ENCODE measurements at places on chromosomes 1 and 21.

DNA sequence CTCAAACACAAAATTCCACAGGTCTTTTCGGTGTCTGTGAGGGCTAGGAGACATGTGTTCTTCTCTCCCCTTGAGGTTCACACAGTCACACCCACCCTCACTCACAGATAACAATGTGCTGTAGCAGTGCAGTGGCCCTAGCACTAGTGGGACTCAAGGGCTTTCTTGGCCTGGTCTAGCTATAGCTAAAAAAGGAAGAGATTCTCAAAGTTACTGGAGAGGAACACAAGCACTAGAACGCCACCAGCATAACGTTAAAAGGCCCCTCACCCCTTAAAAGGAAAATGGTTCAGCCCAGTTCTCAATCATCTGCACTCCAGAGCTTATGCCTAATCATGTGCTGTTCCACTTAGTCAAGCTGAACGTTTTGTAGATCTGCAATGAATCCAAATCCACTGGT is 39.5 kb downstream of the RGS8 start:
- no peak for DNase-seq

GRCh38 chr1:54826226-54826816 is 25.2 kb upstream of the TTC22 start:
- DNase-seq: no peak

DNA sequence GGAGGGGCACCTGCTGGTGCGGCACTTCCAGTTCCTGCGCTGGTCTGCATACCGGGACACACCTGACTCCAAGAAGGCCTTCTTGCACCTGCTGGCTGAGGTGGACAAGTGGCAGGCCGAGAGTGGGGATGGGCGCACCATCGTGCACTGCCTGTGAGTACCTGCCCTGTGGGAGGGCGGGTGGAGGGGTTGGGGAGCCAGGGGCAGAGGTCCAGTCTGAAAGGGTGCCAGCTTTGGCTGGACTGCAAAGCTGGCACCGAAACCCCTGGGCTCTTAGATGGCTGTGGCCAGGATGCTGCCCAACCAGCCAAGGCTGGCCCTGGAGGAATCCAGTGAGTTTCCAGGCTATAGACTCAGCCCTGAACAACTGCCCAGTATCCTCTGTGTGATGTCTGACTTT is 87.3 kb downstream of the PTPRU start:
- no peak for DNase-seq

GRCh38 chr1:228082918-228083870 is 686 bp downstream of the ARF1 start:
- DNase-seq: peak; percentile 25

DNA sequence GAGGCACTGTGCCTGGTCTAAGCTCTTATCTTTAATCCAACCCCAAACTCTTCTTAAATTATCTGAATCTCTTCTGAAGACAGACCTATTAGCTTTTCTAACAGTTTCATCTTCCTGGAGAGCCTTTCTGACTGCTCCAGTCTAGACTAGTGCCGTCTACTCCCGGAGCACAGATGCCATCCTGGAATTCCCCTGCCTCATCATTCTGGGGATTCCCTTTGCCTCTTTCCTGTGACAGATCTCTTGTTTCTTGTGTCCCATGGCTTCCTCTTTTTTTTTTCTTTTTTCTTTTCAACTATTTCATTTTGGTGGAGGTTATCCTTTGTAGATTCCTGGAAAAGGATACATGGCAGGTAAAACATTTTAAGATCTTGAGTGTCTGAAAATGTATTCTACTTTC is 11.7 kb downstream of the SEMA4A start:
- no peak for DNase-seq

GRCh38 chr1:205939690-205940330 is 3.4 kb downstream of the SLC26A9 start:
- no peak for DNase-seq

DNA sequence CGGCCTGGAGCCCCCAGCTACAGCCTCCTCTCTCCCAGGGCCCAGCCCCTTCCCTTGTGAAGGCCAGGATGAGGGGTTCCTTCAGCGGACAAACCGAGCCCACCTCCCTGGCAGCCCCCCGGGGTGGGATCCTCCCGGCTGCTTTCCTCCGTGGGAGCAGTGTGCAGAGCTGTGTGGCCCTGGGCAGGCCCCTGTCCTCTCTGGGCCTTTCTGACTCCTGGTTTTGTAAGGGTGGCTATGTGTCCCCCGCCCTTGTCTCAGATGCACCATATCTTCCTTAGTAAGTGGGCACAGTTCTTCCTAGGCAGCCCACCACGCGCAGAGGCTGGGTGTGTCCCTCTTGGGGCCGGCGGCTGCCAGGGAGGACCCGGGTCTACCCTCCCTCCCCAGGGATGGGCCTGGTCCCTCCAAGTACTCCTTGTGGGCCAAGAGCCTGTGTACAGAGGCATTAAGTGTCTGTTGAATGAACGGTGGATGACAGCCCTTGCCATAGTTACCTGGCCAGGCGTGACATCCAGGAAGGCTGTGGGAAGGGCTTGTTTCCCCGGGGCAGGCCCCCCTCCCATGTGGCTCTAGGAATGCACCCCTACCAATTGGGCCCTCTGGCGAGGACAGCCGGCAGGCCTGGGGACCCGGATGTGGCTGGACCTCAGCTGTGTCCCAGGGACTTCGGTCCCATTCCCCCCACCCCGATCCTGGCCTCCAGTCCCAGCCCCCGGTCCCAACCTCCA is 3.8 kb downstream of the SMIM1 start:
- DNase-seq: no peak

DNA sequence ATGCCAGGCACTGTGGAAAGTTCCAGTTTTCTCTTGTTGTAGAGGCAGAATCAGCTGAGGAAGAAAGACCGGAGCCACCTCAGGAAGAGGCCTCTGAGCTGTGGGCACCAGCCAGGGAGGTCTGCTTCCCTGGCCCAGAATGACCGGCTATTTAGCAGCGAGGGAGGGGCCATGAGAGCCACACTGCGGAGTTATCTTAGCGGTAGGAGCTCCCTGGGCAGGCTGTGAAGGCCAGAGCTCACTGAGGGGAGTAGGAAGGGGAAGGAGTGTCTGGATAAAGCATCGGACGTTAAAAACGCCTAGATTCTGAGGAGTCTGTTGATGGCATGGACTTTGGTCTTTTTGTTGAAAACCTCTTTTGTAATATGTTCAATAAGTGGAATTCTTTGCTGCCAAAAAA is 36.5 kb downstream of the TSEN15 start:
- no peak for DNase-seq

GRCh38 chr21:27464648-27465047 is 497.8 kb upstream of the ADAMTS5 start:
- no peak for DNase-seq

GRCh38 chr1:246078126-246078887 is 428.8 kb downstream of the SMYD3 start:
- no peak for DNase-seq

DNA sequence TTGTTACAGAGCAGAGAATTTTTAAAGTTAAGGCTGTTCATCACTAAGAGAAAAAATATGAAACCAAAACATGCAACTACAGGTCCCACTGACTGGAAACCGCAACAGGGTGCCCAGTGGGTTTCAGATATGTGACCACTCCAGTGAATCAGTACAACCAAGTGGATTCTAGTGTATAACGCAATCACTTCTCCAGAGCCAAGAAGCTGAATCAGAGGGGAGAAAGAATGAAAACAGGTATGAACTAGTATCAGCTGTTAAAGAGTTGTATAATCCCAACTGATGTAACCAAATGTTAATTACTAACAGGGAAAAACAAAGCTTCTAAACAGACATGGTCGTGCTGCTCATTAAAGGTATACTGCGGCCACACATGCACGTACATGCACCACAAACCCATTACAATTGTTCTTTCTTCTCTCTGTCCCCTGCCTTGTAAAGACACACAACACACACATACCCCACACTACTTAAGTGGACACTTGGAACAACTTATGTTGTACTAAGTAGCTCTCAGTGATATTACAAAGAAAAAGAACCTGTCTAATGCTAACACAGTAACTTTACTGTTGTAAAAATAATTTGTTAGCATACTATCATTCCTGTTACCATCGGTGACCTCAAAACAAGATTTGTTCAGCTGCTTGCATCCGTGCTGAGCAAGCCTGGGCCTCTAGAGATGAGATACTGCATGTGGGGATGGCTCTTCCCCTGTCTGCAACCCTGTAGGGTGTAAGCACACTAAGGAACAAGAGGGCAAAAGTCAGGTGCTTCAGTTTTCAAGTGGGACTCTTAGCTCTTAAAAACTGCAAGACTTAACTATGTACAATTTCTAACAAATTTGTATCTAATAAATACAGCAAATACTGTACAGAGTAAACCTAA is 74.2 kb downstream of the PTPN14 start:
- DNase-seq: no peak

DNA sequence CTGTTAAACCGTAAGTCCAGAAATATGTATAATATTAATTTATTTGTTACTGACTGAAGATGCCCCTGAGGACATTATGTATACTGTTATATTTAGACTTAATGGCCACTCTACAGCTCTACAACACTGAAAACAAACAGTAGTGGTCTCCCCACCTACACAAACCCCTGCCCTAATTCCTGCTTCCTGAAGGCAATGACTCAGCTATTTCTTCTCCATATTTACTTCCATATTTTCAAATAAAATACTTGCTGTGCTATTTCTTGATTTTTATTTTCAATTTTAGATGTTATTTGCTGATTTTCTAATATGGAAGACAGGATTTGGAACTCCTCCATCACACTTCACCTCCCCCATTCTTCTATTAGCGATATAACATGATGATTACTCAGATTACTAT is 97.6 kb downstream of the PCNX2 start:
- DNase-seq: no peak

GRCh38 chr1:208110296-208110695 is 133.9 kb downstream of the PLXNA2 start:
- no peak for DNase-seq

- no peak for DNase-seq
Measured at GRCh38 chr1:178976541-178976940, 49.2 kb upstream of the FAM20B start.

GRCh38 chr1:10679496-10680220 is 116.8 kb downstream of the CASZ1 start:
- DNase-seq: no peak

DNA sequence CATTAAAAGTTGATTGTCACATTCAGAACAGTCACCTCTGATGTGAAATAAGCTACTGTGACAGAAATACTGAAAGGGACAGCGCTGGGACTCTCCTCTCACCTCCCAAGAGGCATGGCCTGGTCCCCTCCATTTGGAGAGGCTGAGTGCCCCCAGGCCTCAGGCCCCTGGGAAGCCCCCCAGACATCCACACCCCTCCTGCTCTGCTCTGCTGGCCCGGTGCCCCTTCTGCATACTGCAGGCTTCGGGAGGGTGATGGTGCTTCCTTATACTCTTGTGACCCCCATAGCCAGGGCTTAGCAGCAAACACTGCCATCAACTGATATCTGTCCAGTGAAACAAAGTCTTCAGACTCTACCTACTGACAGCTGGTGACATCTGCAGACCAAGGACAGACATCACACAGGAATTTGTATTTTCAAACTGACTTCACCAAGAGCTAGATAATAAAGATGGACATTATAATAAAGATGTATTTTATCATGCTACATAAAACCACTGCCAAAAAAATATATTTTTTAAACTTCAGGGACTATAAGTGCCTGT is 36.9 kb downstream of the C2CD2 start:
- DNase-seq: no peak

- no peak for DNase-seq
Measured at GRCh38 chr1:84842748-84843231, 50.2 kb downstream of the LPAR3 start.

DNA sequence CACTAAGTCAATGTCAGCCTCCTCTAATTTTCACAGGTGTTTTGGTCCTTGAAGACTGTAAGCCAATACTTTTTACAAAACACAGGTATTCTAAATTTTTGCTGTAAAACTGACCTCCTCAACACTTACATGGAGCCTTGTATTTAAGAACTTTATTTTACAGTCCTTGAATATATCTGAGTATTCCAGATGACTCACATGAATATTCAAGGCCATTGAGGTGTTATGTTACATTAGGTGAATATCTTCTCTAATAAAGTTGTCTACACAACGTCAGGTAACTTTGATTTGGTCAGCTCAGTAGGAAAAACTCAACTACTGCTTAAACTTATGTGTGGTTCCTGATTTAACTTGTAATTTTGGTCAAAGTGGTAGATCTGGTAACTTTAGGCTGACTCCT is 254.2 kb downstream of the OLFM3 start:
- no peak for DNase-seq

- no peak for DNase-seq
Measured at GRCh38 chr1:8563944-8564537, 246.1 kb downstream of the SLC45A1 start.

DNA sequence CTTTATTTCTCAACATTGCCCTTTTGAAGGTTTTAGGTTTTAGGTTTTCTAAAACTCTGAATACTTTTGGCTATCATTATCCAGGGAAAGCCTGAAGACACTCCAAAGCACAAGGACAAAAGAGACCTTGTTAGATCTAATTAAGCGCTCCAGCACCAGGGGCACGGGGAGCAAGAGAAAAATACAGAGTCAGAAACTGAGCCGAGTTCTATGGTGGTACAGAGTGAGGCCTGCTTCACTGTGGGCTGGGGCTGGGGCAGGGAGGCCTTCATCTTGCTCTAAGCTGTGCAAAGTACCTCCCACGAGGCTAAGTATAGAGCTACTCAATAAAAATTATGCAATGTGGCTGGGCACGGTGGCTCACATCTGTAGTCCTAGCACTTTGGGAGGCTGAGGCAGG is 19.7 kb upstream of the RAB4A start:
- no peak for DNase-seq

- DNase-seq: no peak
Measured at GRCh38 chr1:165152727-165153126, 203.8 kb downstream of the LMX1A start.

GRCh38 chr1:36175137-36176095 is 19.5 kb downstream of the MAP7D1 start:
- no peak for DNase-seq

DNA sequence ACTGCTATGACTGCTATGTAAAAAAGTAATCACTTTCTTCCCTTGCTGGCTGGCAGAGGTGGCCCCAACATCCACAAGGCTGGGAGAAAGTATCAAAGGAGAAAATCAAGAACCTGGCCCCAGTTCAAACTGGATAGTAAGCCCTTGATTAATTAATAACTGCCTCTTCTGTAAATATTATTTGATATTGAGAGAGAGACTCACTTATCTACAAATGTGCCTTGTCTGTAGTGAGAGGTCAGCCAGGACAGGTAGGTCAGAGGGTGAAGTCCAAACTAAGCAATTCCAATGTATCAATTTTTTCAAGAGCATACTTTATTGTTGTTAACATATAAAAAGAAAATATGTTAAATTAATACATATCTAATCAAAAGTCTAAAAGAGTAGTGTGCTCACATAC is 23.8 kb upstream of the TARBP1 start:
- DNase-seq: no peak

GRCh38 chr1:53763911-53764310 is 24.9 kb upstream of the GLIS1 start:
- DNase-seq: no peak

DNA sequence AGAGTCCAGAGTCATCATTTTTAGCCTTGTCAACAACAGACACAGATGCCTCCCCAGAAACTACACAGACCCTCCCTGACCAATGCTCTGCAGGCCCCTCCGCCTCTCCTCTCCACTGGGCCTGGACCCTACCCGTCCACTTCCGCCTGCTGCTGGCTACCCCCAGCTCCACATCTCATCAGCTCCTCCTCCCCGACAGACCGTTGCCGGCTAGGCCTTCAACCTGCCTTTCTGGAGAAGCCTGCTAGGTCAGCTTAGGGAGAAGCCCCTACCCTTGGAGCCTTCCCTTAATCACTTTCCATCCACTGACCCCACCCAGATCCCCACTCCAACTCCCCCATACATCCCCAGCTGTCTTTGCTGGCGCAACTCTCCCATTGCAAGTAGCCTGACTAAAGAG is 1.4 kb downstream of the TRIM17 start:
- DNase-seq: no peak

GRCh38 chr1:60875138-60875537 is 207.2 kb upstream of the NFIA start:
- no peak for DNase-seq

Data from activated CD4-positive, alpha-beta T cell treated with anti-CD3 and anti-CD28 coated beads, Interleukin-2, amount 50 U/mL, for 1 hour (primary cell).